ENCODE measurements at places on chromosomes 16 and 17. TPM values are rescaled to one million over a fixed set of nuclear protein-coding genes. Genes with fewer than 3 reads are reported as not detected.
A peak's percentile ranks its signal among the peaks of the same experiment; 100 is the strongest.

- no peak overlapping the region for H3K27ac ChIP-seq
- peaks cover 7% of the 10 kb centered on the region for H3K4me1 ChIP-seq
- H3K27me3 ChIP-seq: peaks cover 8% of the 10 kb centered on the region
- DNase-seq: no peak
Measured at GRCh38 chr16:19382084-19382801, 35.4 kb upstream of the TMC5 start.

- no peak overlapping the region for H3K4me3 ChIP-seq
- peaks cover 13% of the 10 kb centered on the region for H3K4me1 ChIP-seq
- no peak overlapping the region for H3K27ac ChIP-seq
- H3K27me3 ChIP-seq: peaks cover 3% of the 10 kb centered on the region
Measured at GRCh38 chr16:89619840-89620239, 6.4 kb downstream of the DPEP1 start.

GRCh38 chr17:17874478-17874877 lies 37.7 kb upstream of the SREBF1 start:
- H3K4me3 ChIP-seq: no peak overlapping the region
- no peak overlapping the region for H3K27ac ChIP-seq
- no peak for DNase-seq

GRCh38 chr17:77681861-77682260 lies 276.6 kb upstream of the TNRC6C start:
- H3K36me3 ChIP-seq: no peaks in the 10 kb centered on the region
- H3K4me1 ChIP-seq: no peaks in the 10 kb centered on the region
- H3K27ac ChIP-seq: no peak overlapping the region
- DNase-seq: no peak

GRCh38 chr16:31071861-31072260 lies 2.2 kb downstream of the ZNF668 start:
- no peak for DNase-seq
- peaks cover 34% of the 10 kb centered on the region for H3K4me1 ChIP-seq
- H3K4me3 ChIP-seq: peak overlapping the region; percentile 97
- H3K36me3 ChIP-seq: peaks cover 16% of the 10 kb centered on the region
- peak overlapping the region; percentile 90 for H3K27ac ChIP-seq

GRCh38 chr16:2472885-2473445 lies 1.9 kb downstream of the NTN3 start:
- H3K4me1 ChIP-seq: peaks cover 6% of the 10 kb centered on the region
- no peaks in the 10 kb centered on the region for H3K36me3 ChIP-seq
- H3K27me3 ChIP-seq: peaks cover 25% of the 10 kb centered on the region
- no peak for DNase-seq
- H3K4me3 ChIP-seq: peak overlapping the region; percentile 65

DNA sequence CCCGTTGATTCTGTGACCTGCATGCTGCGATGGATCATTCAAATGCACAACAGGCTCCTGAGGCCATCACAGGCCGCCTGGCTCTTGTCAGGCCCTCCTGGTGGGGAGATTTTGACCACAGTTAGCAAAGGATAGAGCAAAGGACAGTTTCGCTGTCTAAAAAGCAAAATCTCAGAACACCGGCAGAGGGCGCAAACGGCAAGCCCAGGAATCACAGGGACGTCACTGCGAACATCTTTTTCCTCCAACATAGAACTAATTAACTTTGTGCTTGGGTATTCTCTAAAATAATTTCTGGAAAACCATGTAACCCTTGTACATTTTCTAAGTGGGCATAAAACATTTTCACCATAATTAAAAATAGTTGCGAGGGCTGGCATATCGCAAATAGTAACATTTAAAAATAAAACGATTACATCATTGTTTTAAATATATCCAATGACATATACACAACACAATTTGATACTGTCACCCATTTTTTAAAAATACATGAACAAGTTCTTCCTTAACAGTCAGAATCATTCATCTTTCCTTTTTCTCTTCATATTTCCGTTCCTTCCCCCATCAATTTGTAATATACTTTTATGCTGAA lies 19.7 kb upstream of the SLC47A1 start:
- peaks cover 3% of the 10 kb centered on the region for H3K27me3 ChIP-seq
- peak; percentile 82 for DNase-seq
- H3K4me1 ChIP-seq: no peaks in the 10 kb centered on the region

DNA sequence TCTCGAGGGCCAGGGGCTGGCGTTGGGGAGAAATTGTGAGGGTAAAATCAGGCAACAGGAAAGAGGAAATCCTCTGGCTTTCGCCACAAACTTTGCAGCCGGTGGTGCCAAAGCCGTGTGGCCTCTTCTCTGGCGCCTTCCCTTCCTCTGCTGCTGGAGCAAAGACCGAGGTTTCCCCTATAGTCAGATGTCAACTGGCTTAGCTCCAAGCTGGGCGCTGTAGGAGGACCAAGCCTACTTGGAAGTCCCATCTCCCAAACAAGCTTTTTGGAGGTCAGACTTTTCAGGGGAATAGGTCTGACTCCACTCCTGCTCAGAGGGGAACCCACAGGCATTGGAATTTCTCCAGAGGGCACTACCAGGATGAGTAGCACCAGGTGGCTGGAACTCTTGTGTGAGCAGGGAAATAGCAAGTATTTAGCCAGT lies 5.0 kb downstream of the IGFBP4 start:
- no peak for DNase-seq
- H3K4me1 ChIP-seq: peaks cover 52% of the 10 kb centered on the region
- H3K36me3 ChIP-seq: peaks cover 7% of the 10 kb centered on the region
- H3K27ac ChIP-seq: no peak overlapping the region
- H3K27me3 ChIP-seq: peaks cover 3% of the 10 kb centered on the region

DNA sequence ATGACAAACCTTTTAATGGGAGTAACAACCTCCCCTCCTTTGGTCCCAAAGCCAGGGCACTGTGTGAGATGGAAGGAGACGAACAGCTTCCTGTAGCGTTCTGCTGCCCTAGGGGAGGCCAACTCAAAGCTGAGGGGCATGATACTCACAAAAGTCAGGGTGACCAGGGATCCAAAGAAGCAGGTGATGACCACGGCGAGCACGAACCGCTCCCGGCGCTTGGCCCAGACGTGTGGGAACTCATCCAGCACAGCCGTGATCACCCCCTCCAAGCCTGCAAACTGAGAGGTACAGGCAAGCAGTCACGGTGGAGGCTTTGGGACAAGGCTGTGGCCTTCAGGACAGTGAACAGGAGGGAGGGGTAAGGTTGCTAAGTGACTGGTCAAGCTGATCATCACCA lies 25.1 kb downstream of the SLC6A4 start:
- no peak for DNase-seq
- no peaks in the 10 kb centered on the region for H3K36me3 ChIP-seq
- no peaks in the 10 kb centered on the region for H3K4me1 ChIP-seq
- no peak overlapping the region for H3K27ac ChIP-seq
- no peak overlapping the region for H3K4me3 ChIP-seq
- peaks cover 9% of the 10 kb centered on the region for H3K27me3 ChIP-seq

DNA sequence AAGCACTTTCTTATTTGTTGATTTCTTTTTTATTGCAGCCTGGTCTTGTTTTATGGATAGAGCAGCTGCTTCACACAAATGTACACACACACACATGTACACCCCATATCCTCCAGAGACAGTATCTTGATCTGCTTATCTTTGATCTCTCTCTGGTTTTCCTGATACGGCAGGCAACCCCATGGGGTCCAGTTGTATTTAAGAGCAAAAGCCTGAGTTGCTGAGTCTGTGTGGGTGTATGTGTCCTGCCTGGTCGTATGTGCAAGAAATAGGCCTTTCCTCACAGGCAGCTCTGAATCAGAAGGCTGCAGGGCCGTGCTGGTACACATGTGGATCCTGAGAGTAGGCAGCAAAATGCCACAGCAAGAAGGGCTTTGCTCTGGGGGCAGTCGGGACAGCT lies 14.6 kb upstream of the LGALS9 start:
- H3K27me3 ChIP-seq: no peaks in the 10 kb centered on the region
- peak; percentile 26 for DNase-seq
- H3K4me1 ChIP-seq: peaks cover 51% of the 10 kb centered on the region

DNA sequence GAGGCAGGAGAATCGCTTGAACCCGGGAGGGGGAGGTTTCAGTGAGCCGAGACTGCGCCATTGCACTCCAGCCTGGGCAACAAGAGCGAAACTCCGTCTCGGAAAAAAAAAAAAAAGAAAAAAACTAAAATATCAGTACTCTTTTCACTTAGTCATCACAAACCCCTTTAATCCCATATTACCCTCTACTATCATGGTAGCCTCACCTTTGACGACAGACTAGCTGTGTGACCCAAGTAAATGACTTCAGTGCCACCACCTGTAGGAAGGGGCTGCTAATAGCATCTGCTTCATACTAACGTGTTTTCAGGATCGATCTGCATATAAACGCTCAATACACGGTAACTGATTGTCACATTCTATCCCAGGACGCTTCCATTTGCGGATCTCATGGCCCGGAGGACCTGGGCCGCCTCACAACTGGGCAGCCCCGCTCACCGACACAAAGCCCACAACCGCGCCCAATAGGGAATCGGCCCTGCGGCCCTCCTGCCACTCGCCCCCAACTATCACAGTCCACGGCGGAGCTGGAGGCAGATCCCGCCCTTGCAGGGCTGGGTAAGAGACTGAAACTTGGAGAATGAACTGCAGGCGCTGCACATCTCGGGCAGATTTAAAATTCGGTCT lies 1.1 kb upstream of the ZNF263 start:
- peak overlapping the region; percentile 97 for H3K27ac ChIP-seq
- peaks cover 24% of the 10 kb centered on the region for H3K4me1 ChIP-seq
- peaks cover 1% of the 10 kb centered on the region for H3K27me3 ChIP-seq
- H3K4me3 ChIP-seq: peak overlapping the region; percentile 90
- H3K36me3 ChIP-seq: peaks cover 35% of the 10 kb centered on the region

DNA sequence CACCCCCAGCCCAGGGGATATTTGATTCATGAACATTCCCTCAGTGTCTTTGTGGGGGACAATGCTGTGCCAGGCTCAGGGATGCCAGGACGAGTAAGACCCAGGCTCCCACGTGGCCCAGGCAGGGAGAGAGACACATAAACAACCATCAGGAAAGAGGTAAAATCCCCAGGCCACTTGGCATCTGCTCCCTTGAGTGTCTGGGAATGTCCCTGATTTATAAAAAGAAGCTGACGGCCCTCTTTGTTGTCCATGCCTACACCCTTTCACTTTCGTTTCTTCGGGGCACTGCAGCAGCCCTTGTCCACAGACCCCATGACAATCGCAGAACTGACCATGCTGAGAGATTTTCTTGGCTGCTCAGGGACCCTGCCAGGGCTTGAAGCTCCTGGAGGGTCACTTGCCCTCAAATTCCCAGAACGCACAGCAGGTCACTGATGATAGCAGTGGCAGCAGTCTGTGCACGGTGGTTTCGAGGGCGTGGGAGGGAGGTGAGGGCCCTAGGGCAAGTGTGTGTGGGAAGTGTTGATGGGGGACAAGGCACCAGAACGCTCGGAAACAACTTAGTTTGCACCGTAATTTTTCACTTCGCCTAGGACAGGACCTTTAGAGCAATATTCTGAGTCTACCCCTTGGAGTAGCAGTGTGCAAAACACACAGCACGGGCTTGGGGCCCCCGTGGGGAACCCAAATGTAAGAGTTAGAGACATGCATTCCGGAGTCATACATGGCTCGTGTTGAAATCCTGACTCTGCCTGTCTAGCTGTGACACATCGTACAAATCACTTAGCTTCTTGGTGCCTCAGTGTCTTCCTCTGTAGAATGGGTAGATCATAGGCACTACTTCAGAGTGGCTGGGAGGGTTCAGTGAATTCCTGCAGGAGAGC lies 4.7 kb downstream of the NOD2 start:
- H3K4me1 ChIP-seq: peaks cover 79% of the 10 kb centered on the region
- peak overlapping the region; percentile 88 for H3K27ac ChIP-seq
- peak; percentile 76 for DNase-seq
- peak overlapping the region; percentile 71 for H3K4me3 ChIP-seq
- H3K27me3 ChIP-seq: no peaks in the 10 kb centered on the region
- H3K36me3 ChIP-seq: peaks cover 11% of the 10 kb centered on the region

GRCh38 chr17:39606434-39607056 lies 1.2 kb downstream of the NEUROD2 start:
- H3K36me3 ChIP-seq: no peaks in the 10 kb centered on the region
- no peak overlapping the region for H3K4me3 ChIP-seq
- H3K27ac ChIP-seq: no peak overlapping the region

DNA sequence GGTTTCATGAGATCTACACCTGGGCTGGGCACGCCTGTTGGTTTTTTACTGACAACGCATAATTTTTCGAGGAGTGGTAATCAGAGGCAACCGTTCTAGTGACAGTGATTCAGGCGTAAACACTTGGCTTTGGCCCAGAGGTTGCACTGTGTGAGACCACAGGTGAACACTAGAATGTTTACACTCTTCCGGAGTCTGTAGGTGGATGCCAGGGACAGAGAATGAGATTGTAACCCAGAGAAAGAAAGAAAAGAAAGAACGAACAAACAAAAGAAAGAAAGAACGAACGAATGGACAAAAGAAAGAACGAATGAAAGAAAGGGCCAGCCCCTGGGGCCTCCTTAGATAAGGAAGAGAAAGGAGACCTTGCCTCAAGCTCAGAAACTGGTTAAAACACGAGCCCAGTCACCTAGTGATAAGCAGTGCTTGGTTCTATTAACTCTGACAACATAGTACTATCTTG lies 113.2 kb downstream of the PRKCB start:
- peaks cover 93% of the 10 kb centered on the region for H3K4me1 ChIP-seq
- no peaks in the 10 kb centered on the region for H3K27me3 ChIP-seq
- H3K4me3 ChIP-seq: peak overlapping the region; percentile 3
- H3K27ac ChIP-seq: peak overlapping the region; percentile 87

- H3K4me1 ChIP-seq: no peaks in the 10 kb centered on the region
- H3K27me3 ChIP-seq: peaks cover 1% of the 10 kb centered on the region
- H3K4me3 ChIP-seq: no peak overlapping the region
- H3K27ac ChIP-seq: no peak overlapping the region
Measured at GRCh38 chr17:52227926-52228325, 69.4 kb upstream of the CA10 start.

- H3K4me1 ChIP-seq: no peaks in the 10 kb centered on the region
- peak; percentile 5 for DNase-seq
- no peaks in the 10 kb centered on the region for H3K36me3 ChIP-seq
- H3K4me3 ChIP-seq: no peak overlapping the region
- no peak overlapping the region for H3K27ac ChIP-seq
Measured at GRCh38 chr16:13307255-13307654, 405.9 kb downstream of the SHISA9 start.

The MYCBPAP gene
- total RNA-seq: 1.4 TPM

The HES7 gene
- total RNA-seq: 2.4 TPM

The KREMEN2 gene
- not detected for total RNA-seq

The EPOP gene
- total RNA-seq: 31.8 TPM

The SERPINF2 gene
- not detected for total RNA-seq

The CACNG5 gene
- total RNA-seq: not detected

The PRAC2 gene
- not detected for total RNA-seq

The NUP85 gene
- 130 TPM for total RNA-seq
